ENCODE measurements at places on chromosomes 7 and 10.

DNA sequence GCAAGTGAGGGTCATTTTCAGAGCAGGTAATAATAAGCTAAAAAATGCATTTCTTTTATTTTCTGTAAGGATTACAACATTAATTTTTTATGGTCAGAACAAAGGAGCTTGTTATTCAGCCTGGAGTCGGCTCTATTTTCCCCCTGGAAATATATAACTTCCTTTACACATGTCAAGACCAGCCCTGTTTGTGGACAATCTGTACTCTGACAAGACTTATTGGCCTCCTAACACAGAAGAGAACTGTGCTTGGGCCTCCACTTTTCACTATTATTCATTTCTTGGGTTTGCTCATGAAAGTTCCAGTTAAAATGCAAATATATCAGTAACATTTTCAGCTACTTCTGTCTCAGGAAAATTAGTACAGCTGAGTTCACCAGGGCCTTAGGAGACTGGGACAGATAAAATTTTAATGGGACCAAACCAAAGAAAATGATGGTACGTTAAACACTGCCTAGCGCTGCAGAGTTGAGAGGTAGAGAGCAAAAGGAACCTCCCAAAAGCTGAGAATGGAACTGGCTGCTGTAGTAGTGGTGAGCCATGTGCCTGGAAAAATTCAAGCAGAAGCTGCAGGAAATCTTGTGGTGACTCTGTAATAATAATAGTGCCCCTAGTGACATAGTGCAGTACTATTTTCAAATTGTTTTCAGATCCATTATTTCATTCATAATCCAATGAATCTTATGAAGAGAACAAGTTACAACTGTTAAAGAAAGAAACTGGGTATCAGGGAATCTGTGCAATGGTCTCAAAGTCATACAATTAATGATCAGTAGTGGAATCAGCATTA lies 227.2 kb upstream of the KIAA1217 start:
- H3K36me3 ChIP-seq, result no peaks in the 10 kb centered on the region
- H3K27ac ChIP-seq, result no peak overlapping the region
- no peaks in the 10 kb centered on the region for H3K27me3 ChIP-seq
- H3K4me1 ChIP-seq, result no peaks in the 10 kb centered on the region
- DNase-seq, result no peak
- H3K4me3 ChIP-seq, result no peak overlapping the region

DNA sequence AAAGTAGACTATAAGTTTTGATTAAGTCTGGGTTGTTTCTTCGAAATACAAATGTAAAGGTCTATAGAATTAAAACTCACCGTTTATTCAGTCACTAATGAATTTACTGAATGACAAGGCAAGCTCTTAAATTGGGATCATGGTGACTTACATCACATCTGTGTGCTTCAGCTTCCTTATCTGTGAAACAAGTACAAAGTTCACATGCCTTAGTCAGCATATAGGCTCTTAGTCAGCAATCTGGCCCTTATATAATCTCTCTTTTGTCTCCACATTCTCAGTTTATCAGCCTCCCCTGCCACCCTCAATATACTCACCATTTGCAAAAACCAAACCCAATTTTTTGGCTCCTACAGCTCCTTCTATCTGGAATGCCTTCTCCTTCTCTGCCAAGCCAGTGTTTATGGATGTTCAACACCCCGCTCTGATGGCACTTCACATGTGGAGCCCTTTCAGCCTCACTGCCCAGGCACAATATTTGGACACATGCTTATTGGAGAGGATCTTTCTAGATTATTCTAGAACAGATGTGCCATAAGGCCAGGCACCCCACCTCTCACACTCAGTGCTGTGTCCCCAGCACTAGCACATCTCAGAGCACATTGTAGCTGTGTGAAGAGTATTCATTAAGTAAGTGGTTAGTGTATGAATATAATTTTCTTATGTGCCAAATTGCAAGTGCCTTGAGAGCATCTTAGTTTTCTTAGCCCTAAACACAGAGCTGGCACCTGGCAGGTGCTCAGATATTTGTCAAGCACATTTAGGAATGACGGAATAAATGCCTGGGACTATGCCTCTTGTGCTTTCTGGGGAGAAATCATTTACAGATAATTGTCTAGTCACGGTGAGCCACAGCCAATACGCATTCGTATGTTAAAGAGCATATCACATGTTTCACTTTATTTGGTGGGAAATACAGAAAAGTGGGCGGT lies 9.8 kb upstream of the LAMB1 start:
- no peaks in the 10 kb centered on the region for H3K4me1 ChIP-seq
- H3K36me3 ChIP-seq, result no peaks in the 10 kb centered on the region
- no peak for DNase-seq
- H3K27me3 ChIP-seq, result peaks cover 6% of the 10 kb centered on the region

DNA sequence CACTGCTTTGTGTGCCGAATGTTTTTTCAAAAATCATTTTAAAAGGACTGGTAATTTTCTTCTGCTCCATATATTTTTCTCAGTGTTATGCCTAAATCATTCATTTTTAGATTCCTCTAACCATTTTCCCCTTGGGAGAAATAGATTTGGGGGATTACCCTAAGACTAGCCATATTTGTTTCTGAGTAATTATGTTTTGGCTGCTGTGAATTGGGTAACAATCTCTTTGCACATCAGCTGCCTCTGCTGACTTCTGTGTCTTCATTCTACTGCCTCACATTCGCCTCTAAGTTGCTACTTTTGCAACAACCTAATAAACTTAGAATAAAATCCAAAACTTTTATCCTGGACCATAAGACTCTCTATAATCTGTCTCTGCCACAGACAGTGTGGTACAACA lies 18.5 kb upstream of the MRC1 start:
- no peak overlapping the region for H3K27ac ChIP-seq
- H3K36me3 ChIP-seq, result no peaks in the 10 kb centered on the region
- no peak overlapping the region for H3K4me3 ChIP-seq
- H3K27me3 ChIP-seq, result no peaks in the 10 kb centered on the region

- H3K4me1 ChIP-seq, result no peaks in the 10 kb centered on the region
- peaks cover 37% of the 10 kb centered on the region for H3K36me3 ChIP-seq
- no peak overlapping the region for H3K27ac ChIP-seq
Measured at GRCh38 chr7:106089647-106090046, 22.5 kb downstream of the SYPL1 start.

DNA sequence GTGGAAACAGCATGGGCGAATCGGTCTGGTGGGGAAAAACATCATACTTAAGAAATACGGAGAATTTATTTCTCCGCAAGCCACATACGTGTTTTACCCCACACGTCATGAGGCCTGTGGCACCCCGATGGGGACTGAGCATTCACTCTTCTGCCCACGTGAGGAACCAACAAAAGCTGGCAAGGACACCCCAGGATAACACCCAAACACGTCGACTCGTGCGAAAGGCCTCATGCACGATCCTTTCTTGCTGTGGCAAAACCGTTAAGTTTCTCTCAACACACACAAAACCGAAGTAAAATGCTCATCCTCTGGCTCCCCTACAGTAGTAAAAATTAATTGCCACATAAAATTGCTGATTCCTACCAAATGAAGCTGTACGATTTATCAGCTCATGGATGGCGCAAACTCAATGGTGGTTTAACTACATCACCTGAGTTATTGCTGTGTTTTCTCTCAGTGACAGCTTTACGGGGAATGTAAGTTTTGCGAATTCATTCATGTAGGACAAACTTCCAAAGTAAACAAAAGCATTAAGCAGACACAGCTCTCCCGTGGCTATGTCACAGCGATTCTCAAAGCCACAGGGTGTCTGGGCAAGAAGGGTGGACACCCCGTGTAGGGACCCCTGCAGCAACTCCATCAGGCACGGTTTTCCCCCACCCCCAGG lies 97.0 kb downstream of the CTBP2 start:
- H3K27ac ChIP-seq, result no peak overlapping the region
- H3K4me1 ChIP-seq, result peaks cover 6% of the 10 kb centered on the region
- H3K27me3 ChIP-seq, result no peaks in the 10 kb centered on the region
